ENCODE measurements at places on chromosomes 7 and 10.
A peak's percentile ranks its signal among the peaks of the same experiment; 100 is the strongest.

DNA sequence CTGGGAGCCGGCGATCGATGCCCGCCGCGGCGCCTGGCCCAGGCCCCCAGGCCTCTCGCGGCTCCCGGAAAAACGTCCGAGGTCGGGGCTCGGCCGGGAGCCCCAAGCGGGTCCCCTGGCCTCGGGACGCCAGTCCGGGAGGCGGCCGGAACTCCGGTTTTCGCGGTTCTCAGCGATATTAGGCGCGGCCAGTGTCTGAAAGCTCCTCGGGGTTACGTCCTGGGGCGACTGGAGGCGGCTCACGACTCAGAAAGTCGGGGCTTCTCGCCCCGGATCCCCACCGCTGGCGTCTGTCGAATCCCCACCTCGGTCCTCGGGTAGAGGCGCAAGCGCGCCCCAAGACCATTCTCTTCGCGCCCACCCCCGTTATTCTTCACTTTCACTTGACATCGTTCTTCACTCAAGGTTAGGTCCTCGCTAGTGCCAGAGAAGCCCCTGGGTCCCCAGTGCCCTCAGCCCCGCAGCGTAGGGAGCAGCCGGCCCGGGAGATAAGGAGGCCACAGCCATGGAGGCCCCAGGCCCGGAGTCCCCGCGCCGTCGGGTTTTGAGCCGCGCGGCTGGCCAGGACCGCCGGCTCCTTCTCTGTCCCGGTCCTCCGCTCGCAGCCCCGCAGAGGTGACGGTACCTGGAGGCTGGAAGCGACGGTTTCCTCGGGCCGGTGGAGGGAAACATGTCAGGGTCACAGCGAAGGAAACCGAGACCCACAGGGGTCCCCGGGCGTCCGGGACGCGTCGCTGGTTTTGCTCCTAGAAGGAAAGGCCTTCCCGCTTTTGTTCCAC is 35.2 kb upstream of the EBLN1 start:
- DNase-seq: no peak

DNA sequence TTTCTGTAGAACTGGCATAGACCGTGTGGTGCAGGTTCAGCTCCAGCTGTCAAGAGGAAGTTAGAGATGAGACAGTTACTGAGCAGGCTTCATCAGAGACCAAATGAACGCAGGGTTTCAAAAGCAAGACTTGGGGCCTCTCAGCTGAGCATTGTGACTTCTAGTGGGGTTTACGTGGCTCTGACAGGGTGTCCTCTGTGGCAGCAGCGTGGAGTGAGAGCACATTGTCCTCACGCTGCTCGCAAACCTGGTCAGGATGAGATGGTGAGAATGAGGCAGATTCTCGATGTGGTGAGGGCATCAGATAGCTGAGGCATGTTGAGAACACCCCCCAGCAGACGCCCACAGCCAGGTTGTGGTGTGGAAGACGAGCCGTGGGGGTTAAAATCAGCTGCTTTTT is 126.0 kb downstream of the DNAJB6 start:
- DNase-seq: no peak

DNA sequence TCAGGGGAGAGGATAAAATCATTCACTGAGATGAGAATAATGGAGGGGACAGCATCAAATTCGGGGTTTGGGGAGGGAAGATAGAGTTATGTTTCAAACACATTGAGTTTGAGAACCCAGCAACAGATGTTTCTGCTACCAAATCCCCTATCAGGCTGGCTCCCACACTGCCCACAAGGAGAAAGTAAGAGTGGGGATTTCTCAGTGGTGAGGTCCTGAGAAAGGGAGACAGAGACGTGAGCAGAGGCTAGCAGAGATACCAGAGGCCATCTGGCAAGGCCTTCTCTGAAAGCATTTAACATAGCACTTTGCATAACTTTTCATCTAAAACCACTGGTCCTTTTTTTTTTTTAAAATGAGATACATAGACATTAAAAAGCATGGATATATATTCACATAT is 7.8 kb upstream of the SLF2 start:
- no peak for DNase-seq

GRCh38 chr10:110013630-110014293 is 6.0 kb downstream of the ADD3 start:
- no peak for DNase-seq

DNA sequence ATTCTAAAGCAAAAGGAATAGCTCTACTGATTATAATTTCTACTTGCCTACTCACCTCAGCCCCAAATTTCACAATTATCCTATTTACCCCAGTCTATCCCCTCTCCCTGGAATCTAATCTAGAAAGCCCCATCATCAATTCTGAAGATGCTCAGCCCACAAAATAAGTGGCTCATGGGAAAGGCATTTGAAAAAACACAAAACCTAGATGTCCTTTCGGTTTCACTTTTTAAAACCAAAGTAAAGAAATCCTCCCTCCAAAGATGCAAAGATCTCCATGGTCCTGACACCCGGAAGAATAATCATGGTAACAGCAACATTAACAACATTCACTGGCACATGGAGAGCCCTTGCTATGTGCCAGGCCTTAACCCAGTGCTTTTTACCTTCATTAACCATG is 224.8 kb downstream of the FGFR2 start:
- no peak for DNase-seq

DNA sequence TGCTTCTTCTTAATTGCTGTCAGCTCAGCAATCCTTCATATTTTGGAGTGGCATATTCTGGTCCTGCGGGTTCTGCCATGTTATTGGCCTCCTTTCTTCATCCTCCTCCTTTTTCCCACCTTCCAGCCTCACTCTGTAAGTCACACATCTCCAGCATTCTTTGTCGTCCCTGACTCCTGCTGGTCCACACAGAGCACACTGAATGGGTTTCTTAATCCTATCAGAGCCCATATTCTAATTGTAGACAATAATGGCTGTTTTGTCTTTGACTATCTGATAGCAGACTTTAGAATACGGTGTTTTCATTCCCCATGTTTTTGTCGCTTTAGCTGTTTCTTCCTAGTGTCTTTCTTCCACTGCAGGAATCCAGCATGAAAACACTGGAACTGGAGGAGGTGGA is 389.6 kb downstream of the REEP3 start:
- DNase-seq: no peak

GRCh38 chr10:43160921-43161255 is 22.6 kb downstream of the CSGALNACT2 start:
- no peak for DNase-seq

DNA sequence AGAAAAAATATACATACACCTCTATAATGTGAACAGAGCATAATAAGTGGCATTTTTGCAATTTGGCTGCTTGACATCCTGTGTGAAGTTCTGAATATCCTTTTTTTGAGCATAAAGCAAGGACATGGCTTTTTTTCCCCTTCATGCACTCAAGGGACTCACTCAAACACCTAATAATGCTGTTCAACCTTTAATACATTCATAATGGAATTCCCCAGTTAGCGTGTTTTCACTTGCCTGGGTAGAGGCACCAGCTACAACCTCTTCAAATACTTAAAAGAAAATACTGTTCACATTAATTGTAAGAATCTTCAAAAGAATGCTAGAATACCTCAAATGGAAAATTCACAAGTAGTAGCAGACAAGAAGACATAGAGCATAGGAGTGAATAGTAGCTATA is 316.8 kb downstream of the PCDH15 start:
- no peak for DNase-seq

DNA sequence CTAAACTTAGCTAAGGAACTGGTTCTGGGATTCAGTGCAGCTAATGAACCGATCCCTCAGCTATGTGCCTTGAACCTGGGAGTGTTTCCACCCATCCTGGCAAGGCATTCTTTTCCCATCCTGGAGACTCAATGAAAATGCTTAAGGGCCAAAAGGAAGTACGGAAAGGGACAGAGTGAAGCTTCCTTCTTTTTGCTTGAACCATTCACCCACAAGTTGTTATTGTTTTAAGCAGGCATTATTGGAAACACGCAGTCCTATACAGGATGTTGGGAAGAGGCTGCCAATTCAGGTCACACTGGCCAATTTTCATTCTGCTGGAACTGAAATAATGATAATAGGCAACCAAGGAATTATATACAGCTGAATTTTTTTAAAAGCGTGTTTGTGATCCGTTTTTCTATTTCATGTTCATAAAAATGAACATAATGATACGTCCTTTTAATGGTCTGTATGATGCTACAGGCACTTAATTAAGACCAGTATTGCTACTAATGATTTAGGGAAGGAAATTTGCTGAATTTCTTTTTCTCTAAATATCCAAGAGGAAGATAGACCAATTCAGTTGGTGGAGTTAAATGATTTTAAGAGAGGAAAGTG is 57.8 kb upstream of the FZD1 start:
- DNase-seq: no peak

- DNase-seq: no peak
Observed at GRCh38 chr10:132899751-132900065, 42.7 kb downstream of the CFAP46 start.

DNA sequence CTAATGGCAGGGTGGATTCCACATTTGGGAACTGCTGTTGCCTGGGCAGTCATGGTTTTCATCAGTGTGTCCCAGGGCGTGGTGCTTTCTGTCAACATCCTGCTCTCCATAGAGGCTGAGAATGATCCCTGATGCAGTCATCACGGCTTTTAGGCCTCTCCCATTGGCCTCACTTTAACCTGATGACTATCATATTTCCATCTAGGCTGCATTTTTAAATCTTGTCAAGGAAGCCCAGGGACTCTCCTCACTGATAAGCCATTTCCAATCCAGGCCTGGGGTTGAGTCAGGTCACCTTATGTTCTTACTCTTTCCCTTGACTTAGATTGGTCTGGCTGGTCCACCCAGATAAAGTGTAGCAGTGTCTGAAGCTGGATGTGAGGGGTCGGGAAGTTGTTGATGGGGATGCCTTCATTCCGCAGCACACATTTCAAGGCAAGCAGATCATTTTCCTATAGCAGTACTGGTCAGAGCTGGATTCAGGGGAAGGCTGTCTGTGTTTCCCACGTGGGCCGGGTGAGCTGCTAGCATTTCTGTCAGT is 177.0 kb downstream of the AUTS2 start:
- peak; percentile 72 for DNase-seq

DNA sequence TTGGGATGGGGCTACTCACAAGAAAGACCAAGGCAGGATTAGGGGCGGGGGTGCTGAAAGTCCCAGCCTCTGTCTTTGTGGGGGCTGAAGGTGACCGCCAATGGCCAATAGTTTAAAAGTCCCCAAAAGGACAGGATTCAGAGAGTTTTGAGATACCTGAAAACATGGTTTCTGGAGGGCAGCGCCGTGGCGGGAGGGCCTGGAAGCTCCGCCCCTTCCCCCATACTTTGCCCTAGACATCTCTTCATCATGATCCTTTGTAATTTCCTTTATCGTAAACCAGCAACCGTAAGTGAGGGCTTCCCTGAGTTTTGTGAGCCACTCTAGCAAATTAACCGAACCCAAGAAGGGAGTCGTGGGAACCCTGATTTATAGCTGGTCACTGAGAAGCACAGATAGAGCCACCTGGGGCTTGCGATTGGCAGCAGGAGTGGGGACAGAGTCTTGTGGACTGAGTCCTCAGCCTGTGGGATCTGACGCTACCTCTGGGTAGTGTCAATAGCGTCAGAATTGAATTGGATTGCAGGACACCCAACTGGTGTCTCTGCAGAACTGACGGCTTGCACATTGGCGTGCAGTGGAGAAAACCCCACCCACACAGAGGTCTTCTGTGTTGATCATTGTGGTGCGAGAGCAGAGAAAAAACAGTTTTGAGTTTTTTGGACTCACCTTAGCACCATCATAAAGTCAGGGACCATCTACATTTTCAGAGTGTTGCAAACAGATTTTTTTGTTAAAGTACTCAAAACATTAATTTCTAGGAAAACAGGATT is 169.3 kb downstream of the USP6NL start:
- DNase-seq: no peak

GRCh38 chr7:121531175-121532070 is 135.3 kb upstream of the FAM3C start:
- peak; percentile 32 for DNase-seq

DNA sequence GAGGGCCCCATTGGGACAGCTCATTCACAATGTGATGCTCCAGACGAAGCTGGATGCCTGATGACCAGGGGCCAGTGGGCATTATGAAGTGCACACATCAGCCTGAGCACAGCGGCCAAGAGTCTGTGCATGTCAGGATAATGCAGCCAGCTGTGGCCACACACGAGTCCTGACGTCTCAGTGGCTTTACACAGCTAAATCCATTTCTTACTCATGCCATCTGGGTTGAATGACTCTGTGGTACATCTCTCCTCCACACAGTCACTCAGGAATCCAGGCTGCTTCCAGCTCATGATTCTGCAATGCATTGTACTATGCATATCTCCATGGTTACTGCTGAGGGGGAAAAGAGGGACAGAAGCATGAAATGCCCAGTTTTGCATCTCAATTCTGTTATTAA is 123.6 kb downstream of the PRLHR start:
- peak; percentile 13 for DNase-seq

DNA sequence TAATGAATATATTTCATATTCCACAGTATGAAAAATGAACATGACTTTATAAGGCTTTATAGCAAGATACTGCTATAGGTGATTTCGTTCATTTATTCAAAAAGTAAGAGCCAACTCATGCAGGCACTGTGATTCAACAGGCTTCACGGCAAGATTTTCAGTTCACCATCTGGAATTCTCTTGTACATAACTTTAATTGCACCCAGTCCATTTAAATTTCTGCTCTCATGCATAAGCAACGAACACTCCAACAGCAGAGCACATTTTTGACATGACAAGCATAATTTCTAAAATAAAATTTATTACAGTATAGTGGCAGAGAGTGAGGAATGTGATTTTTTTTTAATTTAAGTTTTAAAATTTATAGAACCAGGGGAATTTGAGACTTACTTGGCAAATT is 436.1 kb downstream of the PHTF2 start:
- DNase-seq: no peak

DNA sequence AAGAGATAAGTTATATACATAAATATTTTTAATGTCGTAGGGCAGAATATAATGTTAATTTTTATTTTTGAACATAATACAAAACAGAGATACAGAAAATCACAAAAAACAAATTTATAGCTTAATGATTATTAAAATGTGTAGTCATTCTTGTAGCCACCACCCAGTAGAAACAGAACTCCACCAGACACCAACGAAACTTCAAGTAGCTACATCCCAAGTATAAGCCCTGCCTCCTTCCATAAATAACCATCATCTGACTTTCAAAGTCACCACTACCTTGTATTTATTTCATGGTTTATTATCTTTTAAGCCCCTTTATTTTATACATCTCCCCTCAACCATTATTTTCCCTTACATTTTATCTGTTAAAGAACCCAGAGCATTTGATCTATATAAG is 111.9 kb upstream of the ZWINT start:
- DNase-seq: no peak

GRCh38 chr7:12572941-12573575 is 2.5 kb downstream of the SCIN start:
- DNase-seq: no peak

Measured in H4 (cell line).